ENCODE measurements at places on chromosomes 11 and 22. TPM values are rescaled to one million over a fixed set of nuclear protein-coding genes. Genes with fewer than 3 reads are reported as not detected.

- no peaks in the 10 kb centered on the region for H3K36me3 ChIP-seq
- H3K4me1 ChIP-seq = peaks cover 20% of the 10 kb centered on the region
- no peaks in the 10 kb centered on the region for H3K27me3 ChIP-seq
- no peak overlapping the region for H3K4me3 ChIP-seq
Measured at GRCh38 chr11:117271208-117271607, 19.9 kb upstream of the BACE1-AS start.

DNA sequence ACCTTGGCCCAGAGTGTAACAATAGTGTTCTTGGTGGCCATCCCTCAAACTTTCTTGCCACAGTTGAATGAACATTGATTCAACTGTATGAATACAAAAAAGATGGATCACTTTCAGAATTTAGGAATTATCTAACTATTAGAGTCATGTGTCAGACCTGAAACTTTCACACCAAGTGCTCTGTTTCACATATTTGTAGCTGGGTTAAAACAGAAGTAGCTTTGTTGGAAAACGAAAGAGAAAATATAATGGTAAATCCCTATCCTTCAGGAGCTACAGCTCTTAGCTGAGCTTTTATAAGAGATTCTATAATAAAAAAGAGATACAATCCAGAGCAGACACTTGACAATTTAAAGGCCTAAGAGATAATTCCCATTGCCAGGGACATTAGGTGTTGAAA is 719.3 kb downstream of the JRKL start:
- H3K4me3 ChIP-seq = no peak overlapping the region
- H3K27me3 ChIP-seq = no peaks in the 10 kb centered on the region
- H3K4me1 ChIP-seq = no peaks in the 10 kb centered on the region
- no peak for DNase-seq

GRCh38 chr11:132289590-132290256 is 919.3 kb downstream of the NTM start:
- no peak overlapping the region for H3K27ac ChIP-seq
- no peak for DNase-seq
- H3K36me3 ChIP-seq = no peaks in the 10 kb centered on the region
- no peaks in the 10 kb centered on the region for H3K4me1 ChIP-seq

DNA sequence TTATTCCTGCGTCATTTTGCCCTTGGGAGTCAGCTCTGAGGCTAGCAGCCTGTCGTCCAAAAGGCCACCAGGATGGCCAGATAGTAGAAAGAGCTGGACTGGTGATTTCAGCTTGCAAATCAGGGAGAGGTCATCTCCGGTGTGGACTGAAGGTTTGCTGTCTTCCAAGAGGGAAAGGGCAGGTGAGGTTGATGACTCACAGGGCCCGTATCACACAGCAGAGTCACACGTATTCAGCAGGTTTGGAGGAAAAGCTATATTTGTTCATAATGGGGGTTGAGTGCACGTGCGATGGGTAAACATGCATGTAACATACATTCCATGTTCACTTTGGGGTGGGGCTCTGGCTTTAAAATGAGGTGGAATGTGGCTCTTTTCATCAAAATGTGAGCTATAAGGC is 25.6 kb downstream of the MRPL21 start:
- DNase-seq = no peak
- no peaks in the 10 kb centered on the region for H3K27me3 ChIP-seq
- H3K4me3 ChIP-seq = no peak overlapping the region
- H3K27ac ChIP-seq = no peak overlapping the region
- H3K36me3 ChIP-seq = no peaks in the 10 kb centered on the region
- no peaks in the 10 kb centered on the region for H3K4me1 ChIP-seq

ACRV1 gene
- not detected for total RNA-seq

TUBA8 gene
- 1.9 TPM for total RNA-seq

All from CD4-positive, alpha-beta memory T cell (primary cell).